ENCODE measurements at places on chromosomes 11 and 22.

DNA sequence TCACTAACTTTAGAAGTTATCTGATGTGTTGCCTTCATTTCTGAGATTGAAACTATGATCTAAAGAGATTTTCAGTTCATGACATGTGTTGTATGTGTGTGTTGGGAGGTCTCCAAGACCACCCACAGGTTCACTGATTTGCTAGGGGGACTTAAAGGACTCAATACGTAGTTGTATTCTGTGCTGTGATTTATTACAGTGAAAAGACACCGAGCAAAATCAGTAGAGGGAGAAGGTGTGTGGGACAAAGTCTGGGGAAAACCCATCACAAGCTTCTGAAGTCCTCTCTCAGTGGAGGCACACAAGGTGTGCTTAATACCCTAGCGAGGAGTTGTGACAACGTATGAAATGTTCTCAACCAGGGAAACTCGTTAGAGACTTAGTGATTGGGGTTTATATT is 35.6 kb downstream of the RNF169 start:
- DNase-seq = no peak

DNA sequence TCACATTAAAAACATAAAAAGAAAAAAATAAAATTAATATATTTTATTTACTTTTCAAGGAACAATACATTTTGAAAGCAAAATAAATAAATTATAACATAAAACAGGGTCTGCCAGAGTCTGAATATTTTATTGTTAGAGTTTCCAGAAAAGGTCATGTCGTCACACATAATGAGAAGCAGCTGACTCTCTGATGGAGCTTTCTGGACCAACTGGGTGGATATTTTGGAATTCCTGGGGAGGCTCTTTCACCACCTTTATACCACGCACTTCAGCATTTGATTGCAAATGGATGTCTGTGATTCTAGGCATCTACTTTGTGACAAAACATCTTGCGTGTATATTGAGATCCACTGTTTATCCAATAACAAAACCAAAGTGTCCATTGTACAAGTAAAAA is 455.0 kb upstream of the CCDC179 start:
- DNase-seq = no peak

DNA sequence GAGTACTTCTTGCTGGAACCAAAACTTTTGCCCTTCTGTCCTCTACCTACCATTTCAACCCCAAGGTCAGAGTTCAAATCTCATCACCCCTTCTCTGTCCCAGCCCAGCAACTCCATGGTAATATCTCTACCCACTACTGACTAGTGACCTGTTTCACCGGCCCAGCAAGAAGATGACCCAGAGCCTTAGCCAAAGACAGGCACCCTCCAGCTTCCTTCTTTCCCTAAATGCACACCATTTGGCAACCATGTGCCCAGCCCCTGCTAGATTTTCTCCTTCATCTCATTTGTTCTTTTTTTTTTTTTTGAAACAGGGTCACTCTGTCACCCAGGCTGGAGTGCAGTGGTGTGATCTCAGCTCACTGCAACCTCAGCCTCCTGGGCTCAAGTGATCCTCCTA is 14.9 kb downstream of the ARAP1 start:
- no peak for DNase-seq

DNA sequence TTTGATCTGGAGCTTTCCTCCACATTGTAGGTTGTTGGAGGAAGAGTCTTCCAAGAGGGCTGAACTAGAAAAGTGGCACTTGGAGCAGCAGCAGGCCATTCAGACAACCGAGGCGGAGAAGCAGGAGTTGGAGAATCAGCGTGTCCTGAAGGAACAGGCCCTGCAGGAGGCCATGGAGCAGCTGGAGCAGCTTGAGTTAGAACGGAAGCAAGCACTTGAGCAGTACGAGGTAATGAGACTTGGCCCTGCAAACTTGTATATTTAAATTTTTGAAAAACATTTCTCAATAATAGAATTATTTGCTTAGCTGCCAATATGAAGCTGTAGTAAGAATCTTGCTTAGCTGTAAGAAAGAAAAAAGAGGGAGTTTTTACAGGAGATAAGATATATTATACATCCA is 84.0 kb downstream of the SWAP70 start:
- no peak for DNase-seq

GRCh38 chr22:50025993-50026392 is 13.4 kb upstream of the IL17REL start:
- DNase-seq = no peak

DNA sequence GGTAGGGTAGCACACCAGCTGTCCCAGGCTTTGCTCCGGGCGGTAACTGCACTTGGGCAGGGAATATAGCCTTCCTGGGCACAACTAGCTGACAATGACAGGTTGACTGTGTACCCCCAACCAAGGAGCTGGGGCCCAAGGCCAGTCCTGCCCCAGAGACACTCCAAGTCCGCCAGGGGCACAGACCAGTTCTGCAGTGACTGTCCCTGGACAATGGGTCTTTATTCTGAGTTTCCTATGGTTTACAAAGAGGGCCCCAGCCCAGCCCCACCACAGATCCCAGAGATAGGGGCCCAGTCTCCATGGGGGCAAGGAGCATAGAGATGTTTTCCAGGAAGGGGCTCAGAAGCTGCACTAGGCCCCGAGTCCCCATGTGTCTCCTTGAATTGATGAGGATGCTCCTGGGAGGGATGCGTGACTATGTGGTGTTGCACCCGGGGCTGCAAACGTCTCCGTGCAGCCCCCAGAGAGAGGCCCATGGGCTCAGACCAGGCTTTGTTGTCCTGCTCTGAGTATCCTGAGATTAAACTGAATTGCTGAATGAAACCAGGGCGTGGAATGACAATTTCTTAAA is 48.4 kb downstream of the CD6 start:
- DNase-seq = no peak

GRCh38 chr22:46473021-46473779 is 64.2 kb downstream of the CELSR1 start:
- no peak for DNase-seq

DNA sequence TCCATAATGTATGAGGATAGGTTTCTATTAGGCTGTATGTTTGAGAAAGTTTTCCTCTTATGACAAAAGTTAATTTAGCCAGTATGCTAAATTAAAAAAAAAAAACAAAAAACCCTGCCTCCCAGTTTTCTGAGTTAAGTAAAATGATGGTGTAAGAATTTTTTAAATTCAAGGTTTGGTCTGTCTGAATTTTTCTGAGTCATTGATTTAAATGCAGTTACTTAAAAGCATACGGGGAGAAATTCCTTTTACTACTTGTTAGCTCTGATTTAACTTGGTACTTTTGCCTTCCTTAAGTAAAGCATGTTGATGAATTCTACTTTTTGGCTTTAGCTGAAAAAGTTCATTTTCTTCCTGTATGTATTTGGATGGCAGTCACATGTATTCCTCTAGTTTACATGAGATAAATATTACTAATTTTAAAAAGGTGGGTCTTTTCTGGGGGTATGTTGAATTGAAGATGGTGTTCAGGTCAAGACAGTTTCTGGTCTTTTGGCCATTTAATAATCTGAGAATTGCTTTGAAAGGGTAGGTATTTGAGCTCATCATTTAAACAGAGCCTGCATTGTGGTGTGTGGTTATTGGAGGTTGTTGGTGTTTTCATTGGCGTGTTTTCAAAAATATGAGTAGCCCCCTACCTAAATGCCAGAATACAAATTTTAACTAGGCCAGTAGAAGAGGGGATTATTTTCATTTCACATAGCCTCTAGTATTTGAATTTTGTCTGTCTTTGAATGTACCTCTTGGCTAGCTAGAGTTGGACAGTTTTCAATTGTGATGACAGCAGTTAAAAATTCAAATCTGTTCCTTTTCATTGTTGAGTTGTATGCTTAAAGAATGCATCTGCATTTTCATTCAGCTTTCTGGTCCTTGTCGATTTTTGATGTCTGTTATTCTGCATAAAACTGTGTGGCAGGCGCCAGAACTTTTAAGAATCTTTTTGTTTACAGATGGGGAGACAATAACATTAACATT is 64.7 kb downstream of the MTMR3 start:
- DNase-seq = no peak

- DNase-seq = peak; percentile 38
Measured at GRCh38 chr11:64173616-64174355, 7.9 kb upstream of the MACROD1 start.

DNA sequence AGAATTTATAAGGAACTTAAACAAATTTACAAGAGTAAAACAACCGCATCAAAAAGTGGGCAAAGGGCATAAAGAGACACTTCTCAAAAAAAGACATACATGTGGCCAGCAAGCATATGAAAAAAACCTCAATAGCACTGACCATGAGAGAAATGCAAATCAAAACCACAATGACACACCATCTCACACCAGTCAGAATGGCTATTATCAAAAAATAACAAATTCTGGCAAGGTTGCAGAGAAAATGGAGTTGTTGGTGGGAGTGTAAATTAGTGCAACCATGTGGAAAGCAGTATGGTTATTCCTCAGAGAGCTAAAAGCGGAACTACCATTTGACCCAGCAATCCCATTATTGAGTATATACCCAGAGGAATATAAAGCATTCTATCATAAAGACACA is 866.8 kb upstream of the TENM4 start:
- no peak for DNase-seq

DNA sequence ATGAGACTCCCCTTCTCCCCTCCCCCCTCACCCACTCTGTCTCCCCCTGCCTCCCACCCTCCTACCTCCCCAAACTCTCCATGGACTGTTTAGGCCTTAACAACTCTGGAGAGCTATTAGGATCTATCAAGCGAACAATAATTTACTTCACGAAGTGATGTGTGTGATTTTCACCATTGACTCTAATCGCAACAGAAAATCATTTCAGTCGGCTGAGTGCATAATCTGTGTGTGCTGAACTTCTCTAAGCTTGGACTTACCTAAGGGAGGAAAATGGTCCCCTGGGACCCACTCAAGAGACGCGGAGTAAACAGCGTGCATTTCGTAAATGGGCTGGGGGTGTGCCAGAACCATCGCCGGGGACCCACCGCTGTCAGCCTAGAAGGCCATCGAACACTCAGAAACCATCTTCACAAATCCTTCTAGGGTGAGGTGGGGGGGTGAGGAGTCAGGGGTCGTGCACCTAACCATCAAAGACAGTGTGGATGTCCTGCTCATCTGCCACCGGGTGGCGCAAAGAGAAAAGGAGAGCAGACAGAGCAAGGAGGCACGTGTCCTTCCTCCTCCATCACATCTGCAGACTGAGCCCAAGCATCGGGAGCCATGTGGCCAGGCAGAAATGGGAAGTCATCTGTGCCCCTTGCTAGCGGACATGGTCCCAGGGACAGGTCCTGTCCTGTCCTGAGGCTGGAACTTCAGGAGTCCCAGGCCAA is 62.1 kb upstream of the NUP50 start:
- peak; percentile 30 for DNase-seq

- DNase-seq = no peak
Measured at GRCh38 chr11:8218840-8219239, 44.8 kb downstream of the LMO1 start.

DNA sequence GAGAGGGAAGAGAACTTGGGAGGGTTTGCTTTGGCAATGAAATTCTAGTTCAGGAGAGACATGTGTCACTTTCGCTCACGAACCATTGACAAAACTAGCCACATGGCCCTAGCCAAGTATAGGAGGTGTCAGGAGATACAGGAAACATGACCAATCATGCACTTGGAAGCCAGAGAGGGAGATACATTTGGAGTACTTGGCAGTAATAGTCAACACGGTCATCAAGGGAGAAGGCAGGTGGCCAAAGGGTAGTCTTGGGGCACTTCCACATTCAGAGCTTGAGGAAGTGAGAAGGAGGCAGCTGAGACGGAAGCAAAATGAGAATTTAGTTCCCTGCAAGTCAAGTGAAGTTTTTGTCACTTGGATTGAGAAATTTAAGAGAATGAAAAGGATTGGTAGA is 26.4 kb upstream of the KIRREL3 start:
- DNase-seq = no peak

GRCh38 chr22:38981005-38981991 is 849 bp upstream of the APOBEC3B start:
- peak; percentile 61 for DNase-seq

DNA sequence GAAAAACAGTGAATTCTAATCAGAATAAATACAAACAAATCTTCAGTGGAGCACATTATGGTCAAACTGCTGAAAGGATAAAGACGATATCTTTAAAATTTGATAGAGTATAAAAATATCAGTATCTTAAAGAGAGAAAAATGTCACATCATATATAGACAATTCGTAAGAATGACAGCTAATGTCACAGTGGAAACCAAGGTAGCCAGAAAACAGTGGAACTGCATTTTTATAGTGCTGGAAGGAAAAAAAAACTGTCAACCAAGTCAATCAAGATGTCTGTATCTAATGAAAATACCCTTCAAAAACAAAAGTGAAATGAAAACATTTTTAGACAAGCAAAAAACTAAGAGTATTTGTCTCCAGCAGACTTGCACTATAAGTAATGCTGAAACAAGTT is 73.4 kb upstream of the HMGXB4 start:
- DNase-seq = no peak

Data from K562 (cell line).